Activated T-cell treated with anti-CD3 and anti-CD28 coated beads for 4 hours (primary cell): ENCODE measurements at places on chromosomes 4 and X.

GRCh38 chrX:48939524-48940228 is 17.7 kb downstream of the OTUD5 start:
- no peak for DNase-seq

- no peak for DNase-seq
These were observed 134.1 kb upstream of the CPXCR1 start for GRCh38 chrX:88612870-88613329.

DNA sequence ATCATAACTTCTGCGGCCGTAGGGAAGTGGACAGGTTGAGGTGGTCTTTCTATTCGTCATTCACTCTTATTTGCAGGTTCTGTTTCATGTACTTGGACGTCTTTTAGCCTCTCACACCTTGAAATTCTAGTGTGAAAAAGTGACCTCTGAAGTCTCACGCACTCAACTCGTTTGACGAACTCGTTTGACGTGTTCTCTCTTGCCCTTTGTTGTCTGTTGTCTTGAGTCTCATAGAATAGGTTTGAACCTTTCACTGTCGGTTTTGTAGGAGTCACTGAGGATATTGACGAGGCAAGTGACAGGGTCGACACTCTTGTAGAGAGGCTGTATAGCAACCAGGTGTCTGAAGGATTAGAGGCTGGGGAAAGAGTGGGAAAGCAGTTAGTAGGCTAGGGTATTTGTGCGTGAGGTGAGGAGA is 1.1 kb upstream of the PGRMC2 start:
- DNase-seq: peak; percentile 10

DNA sequence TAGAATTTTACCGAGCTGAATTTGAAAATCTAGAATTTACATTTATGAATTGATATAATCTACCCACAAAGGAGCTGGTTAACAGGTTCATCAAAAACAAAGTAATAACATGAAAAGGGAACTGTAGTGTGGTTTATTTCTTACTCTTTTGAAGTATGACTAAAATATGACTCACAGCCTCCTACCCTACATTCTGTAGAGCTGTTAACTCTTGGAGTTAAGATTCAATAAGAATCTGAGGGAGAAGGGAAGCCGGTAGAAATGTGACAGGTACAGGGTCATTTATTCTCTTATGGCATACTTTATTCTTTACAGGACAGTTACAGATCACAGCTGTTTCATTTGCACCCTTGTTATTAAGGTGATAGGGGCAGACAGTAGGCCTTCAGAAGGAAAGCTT is 132.2 kb upstream of the FAM47B start:
- DNase-seq: no peak

- DNase-seq: no peak
These were observed 13.6 kb upstream of the SEPTIN6 start for GRCh38 chrX:119706616-119707015.

DNA sequence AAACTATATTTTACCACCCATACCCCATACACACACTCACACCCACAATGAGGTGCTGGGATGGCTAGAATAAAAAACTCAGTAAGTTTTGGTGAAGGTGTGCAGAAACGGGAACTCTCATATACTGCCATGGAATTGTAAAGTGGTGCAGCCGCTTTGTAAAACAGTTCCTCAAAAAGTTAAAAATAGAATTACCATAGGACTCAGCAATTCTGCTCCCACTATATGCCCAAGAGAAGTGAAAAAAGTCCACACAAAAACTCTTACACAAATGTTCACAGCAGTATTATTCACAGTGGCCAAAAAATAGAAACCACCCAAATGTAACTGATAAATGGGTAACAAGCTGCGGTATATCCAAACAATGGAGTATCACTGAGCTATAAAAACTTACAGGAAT is 6.5 kb downstream of the CENPU start:
- no peak for DNase-seq

GRCh38 chr4:41369680-41370079 is 113.0 kb downstream of the UCHL1 start:
- DNase-seq: no peak
